ENCODE measurements at places on chromosomes 2 and 18.

GRCh38 chr2:175152242-175152641 is 15.8 kb downstream of the ATF2 start:
- no peak for DNase-seq

DNA sequence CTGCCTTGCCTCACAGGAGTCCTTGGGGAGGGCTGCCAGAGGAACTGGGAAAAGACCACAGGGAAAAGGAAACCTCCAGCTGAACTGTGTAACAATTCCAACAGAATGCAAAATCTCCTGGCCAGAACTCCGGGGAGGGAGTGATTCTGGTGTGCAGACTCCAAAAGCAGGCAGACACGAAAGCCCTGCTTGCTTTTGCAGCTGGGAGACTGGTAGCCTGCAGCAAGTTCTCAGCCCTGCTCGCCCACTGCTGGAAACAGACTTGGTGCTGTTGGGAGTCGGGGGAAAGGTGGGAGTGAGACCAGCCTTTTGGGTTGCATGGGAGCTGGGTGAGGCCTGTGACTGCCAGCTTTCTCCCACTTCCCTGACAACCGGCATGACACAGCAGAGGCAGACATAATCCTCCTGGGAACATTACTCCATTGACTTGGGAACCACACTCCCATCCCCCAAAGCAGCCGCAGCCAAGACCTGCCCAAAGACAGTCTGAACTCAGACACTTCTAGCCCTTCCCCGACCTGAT is 26.0 kb upstream of the NMI start:
- DNase-seq, result no peak

GRCh38 chr18:31558567-31558966 is 33.1 kb upstream of the TTR start:
- no peak for DNase-seq

- DNase-seq, result no peak
Measured at GRCh38 chr2:84474176-84474575, 15.1 kb upstream of the SUCLG1 start.

GRCh38 chr2:152445375-152445774 is 110.4 kb downstream of the FMNL2 start:
- no peak for DNase-seq

GRCh38 chr2:172431463-172431862 is 4.1 kb downstream of the ITGA6 start:
- no peak for DNase-seq

- DNase-seq, result no peak
Measured at GRCh38 chr2:71385012-71385411, 53.4 kb downstream of the ZNF638 start.

DNA sequence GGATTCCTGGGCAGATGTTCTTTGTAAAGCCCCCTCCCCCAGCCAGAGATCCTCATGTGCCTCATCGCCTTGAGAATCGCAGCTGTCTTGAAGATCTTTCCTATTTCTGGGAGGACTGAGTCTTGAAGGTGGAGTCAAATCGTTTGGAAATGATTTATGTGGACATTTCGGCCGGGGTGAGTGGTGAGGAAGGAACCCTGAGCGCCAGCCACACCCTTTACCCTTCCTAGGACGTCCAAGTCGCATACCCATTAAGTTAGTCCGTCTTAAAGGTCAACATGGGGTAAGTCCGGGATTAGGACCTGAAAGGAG is 84.9 kb upstream of the ZCCHC2 start:
- DNase-seq, result no peak

DNA sequence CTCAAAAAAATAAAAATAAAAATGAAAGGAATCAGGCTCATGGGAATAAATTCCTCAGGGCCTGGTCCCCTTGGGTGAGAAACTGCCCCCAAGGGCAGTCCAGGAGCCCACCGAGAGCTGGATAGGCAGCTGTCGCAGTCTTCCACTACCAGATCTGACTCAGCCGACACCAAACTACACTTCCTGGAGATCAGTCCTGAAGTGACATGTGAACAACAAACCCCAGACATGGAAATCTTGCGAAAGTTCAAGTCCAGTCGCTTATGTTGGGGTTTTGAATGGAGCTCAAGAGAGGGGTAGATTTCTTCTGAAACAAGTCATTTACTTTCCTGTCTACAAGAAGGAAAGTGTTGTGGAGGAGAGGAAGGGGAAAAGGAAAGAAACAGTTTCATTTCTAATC is 12.9 kb downstream of the ADCY3 start:
- DNase-seq, result no peak

GRCh38 chr18:76447258-76447890 is 47.7 kb downstream of the ZNF516 start:
- no peak for DNase-seq

- DNase-seq, result no peak
Measured at GRCh38 chr2:20623741-20624155, 27.1 kb downstream of the HS1BP3 start.

- DNase-seq, result no peak
Measured at GRCh38 chr2:30866974-30867373, 59.7 kb upstream of the CAPN13 start.

- no peak for DNase-seq
Measured at GRCh38 chr2:233213011-233213410, 38.5 kb upstream of the ATG16L1 start.

GRCh38 chr2:29644949-29645348 is 276.4 kb downstream of the ALK start:
- no peak for DNase-seq

- DNase-seq, result no peak
Measured at GRCh38 chr2:12183032-12183645, 436.7 kb downstream of the LPIN1 start.

DNA sequence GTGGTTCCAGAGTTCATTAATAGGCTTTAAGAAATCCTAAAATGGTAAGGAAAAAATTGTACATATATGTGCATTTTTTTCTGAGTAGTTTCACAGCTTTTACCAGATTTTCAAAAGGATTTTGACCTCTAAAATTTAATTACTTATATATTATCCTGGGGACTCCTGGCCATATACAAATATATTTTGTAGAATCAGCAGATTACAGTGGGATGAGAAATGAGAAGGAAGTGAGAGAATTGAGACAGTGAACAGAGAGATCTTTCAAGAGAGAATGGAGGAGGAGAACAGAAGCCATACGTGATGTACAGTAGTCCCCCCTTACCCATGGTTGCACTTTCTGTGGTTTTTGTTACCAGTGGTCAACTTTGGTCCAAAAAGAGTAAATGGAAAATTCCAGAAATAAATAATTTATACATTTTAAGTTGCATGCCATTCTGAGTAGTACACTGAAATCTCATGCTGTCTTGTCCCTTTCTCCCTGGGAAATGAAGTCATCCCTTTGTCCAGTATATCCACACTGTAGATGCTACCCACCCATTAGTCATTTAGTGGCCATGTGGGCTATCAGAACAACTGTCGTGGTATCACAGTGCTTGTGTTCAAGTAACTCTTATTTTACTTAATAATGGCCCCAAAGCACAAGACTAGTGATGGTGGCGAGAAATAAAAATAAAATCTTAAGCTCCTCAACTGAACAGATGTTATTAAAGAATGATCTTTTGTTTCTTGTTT is 130.4 kb upstream of the MYO3B start:
- no peak for DNase-seq

DNA sequence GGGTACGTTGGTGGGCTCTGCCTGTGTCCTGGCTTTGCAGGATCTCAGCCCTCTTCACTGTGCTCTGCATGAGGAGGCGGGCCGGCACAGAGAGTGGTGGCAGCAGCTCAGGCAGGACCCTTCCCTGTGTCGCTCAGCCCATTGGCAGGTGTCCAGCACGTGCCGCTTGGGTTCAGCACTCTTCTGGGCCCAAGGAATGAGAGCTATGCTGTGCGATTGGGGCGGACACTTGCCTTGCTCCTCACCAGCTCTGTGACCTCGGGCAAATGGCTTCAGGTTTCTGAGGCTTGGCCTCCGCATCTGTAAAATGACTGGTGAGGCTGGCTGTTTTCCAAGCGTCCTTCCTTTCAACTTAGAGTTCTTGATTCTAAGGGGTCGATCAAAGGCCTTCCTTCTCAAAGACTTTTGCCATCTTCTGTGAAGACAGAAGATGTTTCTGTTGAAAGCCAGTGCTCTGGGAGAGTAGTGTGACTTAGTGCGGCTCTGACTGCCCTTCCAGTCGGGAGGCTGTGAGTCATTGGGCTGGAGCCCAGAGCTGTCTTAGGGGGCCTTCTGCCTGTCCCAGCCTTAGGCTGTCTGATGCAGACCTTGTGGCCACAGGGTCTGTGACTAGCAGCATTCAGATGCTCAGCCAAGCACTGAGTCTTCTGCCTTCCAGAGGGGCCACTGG is 35.6 kb downstream of the GLI2 start:
- DNase-seq, result no peak

DNA sequence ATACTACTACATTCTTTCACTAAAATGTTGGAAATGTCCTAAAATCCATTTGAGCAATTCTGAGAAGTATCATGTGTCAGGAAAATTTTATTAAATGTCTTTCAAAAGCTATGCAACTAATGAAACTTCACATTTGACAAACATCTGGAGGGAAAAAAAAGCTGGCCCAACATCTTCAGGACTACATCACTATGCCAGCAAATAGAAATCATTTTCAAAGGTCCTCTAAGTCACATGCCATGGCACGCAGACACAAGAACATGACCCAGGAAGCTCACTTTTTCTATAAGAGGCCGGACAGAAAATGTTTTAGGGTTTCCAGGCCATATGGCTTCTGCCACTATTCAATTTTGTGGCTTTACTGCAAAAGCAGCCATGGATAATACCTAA is 11.6 kb downstream of the KANSL3 start:
- DNase-seq, result no peak

DNA sequence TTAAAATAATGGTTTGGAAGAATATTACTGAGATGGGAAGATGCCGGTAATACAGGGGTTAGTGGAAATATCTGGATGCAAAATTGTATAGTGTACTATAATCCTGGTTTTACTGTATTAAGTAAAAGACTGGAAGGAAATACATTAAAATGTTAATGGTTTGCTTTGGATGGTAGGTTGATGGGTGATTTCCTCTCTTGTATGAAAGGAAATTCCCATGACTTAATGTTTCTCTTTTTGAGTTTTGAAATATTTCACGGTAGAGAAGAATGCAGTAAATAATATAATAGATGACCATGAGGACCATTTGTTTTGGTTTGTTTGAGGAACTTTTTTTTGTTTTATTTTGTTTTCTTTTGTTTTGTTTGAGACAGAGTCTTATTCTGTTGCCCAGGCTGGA is 8.2 kb downstream of the SPTBN1 start:
- no peak for DNase-seq

DNA sequence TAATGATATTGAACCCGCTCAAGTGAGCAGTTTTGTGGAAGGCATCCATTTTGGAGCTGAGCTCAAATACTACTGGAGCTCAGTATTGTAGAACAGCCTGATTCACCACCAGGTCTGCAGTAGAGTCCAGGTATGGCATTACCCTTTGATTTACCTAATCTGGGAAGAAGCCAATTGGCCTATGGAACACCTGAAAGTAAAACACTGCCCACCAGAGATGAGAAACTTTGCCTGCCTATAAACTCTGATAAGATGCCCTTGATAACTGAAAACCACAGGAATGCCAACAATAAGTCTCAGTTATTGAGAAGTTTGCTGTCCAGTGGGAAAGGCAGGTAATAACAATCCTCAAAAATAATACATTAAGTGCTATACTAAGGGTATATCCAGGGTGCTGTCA is 25.5 kb upstream of the TDRD15 start:
- no peak for DNase-seq

- peak; percentile 1 for DNase-seq
Measured at GRCh38 chr2:171432969-171433762, 624 bp downstream of the METTL8 start.

GRCh38 chr2:6932828-6933227 is 15.6 kb downstream of the RNF144A start:
- no peak for DNase-seq

DNA sequence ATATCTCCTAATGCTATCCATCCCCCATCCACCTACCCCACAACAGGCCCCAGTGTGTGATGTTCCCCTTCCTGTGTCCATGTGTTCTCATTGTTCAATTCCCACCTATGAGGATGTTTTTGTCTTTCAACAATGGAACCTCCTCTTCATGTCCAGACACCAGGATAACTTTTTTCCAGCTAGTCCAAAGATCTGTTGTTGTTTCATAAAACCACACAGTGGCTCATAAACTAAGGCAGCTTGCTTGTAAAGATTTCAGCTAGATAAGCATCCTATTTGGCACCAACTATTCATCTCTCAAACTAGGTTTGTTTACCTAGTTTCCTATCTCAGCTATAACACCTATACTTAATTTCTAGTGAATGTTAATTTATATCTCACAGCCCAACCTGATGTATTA is 937.7 kb downstream of the TRIB2 start:
- DNase-seq, result no peak

GRCh38 chr18:35683021-35683420 is 101.5 kb downstream of the GALNT1 start:
- no peak for DNase-seq

GRCh38 chr2:53131416-53131815 is 636.2 kb upstream of the CHAC2 start:
- no peak for DNase-seq

- DNase-seq, result no peak
Measured at GRCh38 chr18:2425426-2426317, 145.6 kb downstream of the METTL4 start.

DNA sequence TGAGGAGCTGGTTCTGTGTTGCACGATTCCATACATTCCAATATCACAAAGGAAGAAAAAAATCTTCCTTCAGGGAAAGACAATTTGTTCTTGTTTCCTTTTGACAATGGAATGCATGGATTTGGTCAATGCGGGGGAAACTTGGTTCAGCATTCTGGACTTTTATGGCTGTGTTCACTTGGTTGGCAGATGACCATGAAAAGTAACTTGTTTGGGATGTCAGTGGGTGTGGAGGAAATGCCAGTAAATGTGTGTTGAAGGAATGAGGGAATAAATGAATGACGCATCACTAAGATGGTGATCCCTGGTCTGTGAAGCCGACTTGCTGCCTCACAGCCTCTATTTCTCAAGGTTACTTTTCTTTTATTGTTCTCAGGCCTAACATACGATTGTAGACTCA is 53.7 kb downstream of the THUMPD2 start:
- DNase-seq, result no peak

GRCh38 chr18:22514655-22515054 is 96.9 kb upstream of the CTAGE1 start:
- DNase-seq, result no peak

DNA sequence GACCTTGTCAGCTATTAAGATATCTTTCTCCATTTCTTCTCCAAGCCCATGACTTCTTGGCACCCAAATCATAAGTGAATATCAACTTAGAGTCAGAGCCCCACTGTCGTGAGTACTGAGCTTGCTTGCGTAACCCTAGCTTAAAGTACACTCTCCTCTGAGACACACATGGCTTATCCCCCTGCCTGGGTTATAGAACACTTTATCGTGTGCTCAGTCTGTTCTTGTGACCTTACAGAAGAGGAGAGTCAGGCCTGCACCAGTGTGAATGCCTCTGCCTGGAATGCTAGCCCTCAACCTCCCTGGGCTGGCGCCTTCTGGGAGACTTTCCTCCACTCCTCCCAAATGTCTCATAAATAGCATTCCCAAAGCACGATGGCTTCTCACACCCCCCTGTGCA is 79.3 kb downstream of the CEP192 start:
- DNase-seq, result no peak

DNA sequence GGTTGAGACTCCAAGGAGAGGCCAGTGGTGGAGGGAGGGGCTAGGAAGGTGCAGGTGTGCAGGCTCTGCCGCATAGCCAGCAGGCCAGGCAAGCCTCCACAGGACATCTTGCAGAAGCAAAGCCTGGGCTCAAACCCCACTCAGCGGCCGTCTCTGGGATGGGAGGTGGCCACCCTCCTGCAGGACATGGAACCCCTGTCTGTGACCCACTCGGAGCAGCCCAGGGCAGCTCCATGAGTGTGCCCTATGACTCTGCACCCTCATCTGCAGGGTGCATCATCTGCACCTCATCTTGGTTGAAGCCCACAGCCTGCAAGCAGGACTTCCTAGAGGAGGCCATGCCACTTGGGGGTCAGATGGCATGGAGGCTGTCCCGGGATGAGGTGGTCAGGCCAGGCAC is 46.3 kb downstream of the GPC1 start:
- DNase-seq, result no peak

Measured in stimulated activated naive CD4-positive, alpha-beta T cell (primary cell).